ENCODE measurements at places on chromosomes 2 and 18. TPM values are rescaled to one million over a fixed set of nuclear protein-coding genes. Genes with fewer than 3 reads are reported as not detected.

GKN2 gene
- total RNA-seq = not detected

PCARE gene
- total RNA-seq = not detected

GRCh38 chr2:129334696-129335410 is 644.6 kb upstream of the RAB6C start:
- no peak for DNase-seq

DNA sequence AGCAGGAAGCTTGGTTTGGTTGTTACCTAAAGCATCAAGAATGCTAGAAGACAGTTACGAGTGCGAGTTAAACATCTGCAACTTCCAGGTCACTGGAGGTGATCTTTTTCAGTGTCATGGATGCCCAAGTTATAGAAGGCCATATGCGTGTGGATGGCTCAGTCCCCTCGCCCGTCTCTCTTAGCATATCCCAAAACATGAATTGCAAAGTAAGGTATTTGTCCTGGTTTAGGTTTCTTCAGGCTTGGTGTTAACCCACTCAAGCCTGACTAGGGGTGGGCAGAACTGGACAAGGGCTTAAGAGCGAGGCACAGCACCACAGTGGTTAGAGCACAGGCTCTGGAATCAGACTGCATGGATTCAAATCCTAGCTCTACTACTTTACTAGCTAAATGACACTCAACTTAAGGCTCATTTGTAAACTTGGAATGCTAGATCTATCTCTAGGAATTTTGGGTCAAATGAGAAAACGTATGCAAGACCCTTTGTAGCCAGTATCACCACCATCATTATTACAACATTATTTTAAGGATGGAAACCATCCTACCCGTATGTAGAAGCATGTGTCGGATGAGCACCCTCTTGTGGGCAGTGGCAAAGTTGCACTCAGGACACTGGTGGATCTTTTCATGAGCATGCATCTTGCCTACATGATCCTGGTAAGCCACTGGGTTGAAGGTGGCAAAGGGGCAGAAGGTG is 11.2 kb downstream of the ZNF142 start:
- peak; percentile 50 for DNase-seq

DNA sequence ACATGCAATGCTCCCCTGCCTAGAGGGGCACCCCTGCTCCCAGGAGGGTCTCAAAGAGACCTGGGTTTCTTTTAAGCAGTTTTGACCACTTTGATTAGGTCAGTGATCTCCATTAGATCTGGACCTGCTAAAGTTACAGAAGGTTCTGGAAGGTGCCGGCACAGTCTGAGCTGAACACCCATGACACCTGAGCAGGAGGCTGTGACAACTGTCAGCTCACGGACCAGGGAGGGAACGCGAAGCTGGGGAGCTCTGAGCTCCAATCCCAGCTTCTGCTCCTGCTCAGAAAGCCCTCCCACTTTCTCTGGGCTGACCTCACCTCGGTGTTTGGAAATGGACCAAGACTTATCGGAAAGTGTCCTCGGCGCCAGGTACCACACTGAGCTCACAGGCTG is 113.8 kb downstream of the NFATC1 start:
- DNase-seq = no peak
